NCI-H524 treated with DMSO at 0.1 percent for 48 hours (cell line): ENCODE measurements at places on chromosomes 12 and 14.
A peak's percentile ranks its signal among the peaks of the same experiment; 100 is the strongest.

DNA sequence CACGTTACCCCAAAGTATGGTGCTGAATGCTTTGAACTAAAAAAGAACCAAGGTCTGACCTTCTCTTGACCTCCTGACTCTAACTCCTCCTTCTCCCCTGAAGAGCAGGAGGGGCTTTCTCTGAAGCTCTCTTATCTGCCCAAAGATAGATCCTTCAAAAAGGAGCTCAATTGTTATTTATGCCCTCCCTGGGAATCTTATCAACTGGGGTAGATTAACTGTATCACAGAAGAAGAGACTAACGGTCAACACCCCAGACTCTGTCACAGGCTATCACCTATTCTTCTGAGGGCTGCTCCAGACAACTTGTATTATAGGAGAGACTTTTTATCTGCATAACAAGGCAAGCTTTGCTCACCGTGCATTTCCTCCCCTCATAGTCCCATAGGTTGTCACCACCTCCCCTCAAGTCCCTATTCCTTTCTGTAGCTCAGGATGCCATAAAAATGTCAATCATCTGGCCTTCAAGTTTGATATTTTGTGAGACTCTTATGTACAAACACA, 86.6 kb downstream of the PAPLN start:
- no peak for DNase-seq

GRCh38 chr12:90067791-90068190, 359.2 kb upstream of the ATP2B1 start:
- no peak for DNase-seq

- no peak for DNase-seq
These were observed 816 bp upstream of the SLC8A3 start for GRCh38 chr14:70189456-70190077.

DNA sequence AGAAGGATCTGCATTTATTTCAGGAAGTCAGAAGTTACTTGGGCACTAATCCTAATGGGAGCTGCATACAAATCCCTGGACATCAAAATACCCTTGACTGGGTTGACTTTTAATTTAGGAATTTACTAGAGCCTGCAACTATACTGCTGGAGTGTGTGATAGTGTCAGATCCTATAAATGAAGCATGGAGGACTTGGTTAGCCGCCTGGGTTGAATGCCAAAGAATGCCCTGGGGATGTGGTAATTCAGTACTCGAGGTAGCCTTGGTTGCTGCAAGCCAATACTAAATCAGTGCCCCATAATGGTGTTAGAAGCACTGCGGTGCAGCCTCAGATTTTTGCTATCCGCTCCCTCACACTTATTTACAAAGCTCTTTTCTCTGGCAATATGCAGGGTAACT, 184.9 kb downstream of the CAPZA3 start:
- DNase-seq, result no peak

GRCh38 chr12:104340177-104340576, 36.6 kb downstream of the EID3 start:
- DNase-seq, result no peak

GRCh38 chr12:43965899-43966298, 130.0 kb downstream of the TMEM117 start:
- DNase-seq, result no peak

GRCh38 chr12:19085090-19085489, 44.4 kb upstream of the PLEKHA5 start:
- no peak for DNase-seq

DNA sequence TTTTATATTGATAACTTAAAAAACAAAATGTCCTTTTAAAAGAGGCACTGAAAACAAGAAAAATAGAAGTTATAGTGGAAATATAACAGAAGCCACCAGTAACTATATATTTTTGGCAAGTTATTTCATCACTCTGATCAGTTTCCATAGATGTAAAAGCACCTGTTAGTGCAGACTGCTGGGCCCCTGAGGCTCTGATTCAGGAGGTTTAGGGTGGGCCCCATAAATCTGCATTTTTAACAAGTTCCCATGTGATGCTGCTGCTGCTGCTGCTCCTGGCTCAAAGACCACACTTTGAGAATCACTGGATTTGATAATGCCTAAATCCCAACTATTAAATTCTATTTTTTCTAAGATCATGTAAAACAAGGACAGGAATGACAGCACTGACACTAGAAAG, 251.1 kb downstream of the MED13L start:
- DNase-seq, result no peak

DNA sequence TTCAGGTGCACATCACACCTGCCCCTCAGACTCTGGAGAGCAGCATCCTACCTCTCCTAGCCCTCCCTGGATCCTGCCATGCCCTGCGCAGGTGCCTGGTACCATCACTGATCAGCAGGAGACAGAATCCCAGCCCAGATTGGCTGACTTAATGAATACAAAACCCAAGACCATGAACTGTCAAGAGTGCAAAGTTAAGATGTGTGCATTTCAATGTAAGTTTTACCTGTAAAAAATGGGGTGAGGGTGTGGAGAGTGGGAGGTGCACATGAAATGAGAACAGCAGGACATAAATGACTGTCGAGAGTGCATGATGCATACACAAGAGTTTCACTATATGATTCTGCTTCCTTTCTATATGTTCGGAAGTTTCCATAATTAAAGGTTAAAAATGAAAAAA, 57.9 kb upstream of the GPR68 start:
- no peak for DNase-seq

DNA sequence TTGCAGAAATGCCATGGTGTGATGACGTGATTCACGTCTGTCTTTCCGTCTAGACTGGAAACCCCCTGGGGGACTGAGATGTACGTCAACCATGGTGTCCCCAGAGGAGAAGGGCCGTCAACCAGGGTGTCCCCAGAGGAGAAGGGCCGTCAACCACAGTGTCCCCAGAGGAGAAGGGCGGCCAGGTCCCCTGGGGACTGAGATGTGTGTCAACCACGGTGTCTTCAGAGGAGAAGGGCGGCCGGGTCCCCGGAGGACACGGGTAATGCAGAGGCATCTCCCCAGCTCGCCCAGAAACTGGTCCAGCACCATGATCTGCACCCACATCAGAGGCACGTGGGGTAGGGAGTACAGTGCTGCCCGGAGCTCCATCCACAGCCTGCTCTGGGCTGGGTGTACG, 30.6 kb upstream of the GALNT9 start:
- no peak for DNase-seq

DNA sequence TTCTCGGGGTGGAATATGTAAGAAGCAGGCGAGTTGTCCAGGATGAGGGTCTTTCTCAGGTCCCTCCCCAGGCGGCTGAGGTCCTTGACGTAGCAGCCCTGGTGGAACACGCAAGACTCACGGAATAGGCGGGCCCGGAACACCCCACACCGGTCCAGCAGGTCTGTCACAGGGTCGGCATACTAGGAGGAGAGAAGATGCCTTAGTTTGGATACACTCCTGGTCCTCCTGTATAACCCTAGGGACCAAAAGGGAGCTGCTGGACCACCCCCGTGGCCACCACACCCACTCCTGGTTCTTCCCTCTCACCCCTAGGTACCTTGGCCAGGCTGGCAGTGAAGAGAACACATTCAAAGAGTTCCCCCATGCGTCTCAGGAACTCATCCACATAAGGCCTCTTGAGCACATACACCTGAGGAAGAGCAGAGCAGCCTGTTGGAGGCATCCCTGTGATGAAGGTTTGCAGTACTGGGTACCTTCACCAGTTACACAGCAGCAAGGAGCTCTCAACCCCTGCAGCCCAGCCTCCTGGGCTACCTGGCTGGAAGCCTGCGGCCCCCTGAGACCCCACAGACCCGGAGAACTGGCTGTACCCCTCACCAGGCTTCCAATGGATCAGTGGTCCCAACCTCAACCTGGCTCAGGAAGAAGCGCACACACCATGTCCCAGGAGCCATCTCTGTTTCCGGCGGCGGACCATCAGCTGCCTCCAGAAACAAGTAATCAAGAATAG, 5.5 kb upstream of the AVIL start:
- no peak for DNase-seq

DNA sequence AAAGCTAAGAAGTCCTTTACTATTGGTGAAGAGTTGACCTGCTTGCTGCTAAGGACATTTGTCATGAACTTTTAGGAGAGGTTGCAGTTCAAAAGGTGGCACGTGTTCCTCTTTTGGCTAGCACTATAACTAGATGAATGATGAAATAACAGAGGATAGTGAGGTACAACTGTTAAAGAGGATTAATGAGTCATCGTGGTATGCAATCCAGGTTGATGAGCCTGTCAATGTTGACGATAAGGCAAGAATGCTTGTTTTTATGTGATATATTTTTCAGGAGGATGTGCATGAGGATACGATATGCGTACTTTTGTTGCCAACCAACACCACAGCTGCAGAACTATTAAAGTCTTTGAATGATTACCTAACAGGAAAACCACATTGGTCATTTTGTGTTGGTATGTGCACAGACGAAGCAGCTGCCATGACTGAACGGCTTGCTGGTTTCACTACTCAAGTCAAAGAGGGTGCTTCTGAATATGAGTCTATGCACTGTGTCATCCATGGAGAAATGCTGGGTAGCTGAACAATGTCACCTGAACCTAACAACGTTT, 10.6 kb downstream of the CEP128 start:
- DNase-seq, result no peak

DNA sequence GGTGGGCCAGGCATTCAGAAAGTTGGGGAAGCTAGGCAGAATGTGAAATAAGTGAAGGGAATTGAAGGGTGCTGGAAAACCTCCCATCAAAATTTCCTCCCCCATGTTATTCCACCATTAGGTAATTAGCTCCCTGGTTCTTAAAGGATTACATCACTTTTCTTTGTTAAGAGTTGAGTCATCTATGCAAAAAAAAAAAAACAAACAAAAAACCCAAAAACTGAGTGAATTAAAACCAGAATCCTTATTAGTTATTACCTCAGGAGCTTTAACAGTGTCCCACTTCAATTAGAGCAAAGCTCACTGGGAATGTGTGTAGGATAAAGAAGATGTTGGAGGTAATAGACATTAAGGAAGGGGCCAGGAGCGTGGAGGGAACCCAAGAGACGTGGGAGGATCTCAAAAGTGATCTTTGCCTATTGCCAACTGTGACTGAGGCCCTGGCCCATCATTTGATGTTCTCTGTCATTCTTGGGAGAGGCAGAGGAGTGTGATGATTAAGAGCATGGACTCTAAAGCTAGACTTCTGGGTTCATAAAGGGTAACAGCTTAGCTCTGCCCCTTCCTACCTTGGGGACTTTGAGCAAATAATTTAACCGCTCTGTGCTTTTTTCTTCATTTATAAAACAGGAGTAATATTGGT, 364.7 kb downstream of the APAF1 start:
- no peak for DNase-seq

DNA sequence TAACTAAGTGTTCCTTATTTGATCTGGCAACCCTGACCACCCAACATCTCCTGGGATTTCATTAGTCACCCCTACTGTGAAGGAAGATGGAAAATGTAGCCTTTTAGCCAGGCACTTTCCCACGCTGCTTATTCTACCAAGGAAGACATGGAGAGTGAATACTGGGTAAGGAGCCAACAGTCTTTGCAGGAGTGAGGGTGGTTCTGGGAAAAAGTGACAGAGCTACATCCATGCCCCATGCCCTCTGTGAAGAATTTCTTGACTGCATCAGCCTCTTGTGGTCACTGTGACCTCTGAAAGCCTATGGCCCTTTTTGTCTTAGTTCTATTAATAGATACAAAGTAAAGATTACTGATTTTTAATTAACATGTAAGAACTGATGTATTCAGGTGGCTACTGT, 196.0 kb upstream of the EEA1 start:
- no peak for DNase-seq

- no peak for DNase-seq
These were observed 17.3 kb upstream of the RND1 start for GRCh38 chr12:48882972-48883304.

DNA sequence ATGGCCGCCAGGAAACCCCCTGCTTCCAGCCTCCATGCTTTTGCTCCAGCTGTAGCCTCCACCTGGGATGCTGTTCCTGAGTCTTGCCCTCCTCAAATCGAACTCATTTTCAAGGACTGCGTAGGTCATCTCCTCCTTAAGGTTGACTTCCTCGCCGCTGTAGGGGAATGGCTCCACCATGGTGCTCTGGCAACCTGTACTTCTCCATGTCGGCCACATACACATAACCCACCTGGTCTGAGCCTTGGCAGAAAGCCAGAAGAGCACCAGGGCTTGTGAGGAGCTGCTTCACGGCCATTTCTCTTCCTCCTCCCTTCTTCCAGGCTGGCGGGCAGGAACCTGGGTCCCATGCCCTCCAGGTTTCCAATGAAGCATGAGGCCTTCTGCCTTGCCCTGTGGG, 36.7 kb upstream of the BEGAIN start:
- no peak for DNase-seq

- no peak for DNase-seq
These were observed 22.9 kb downstream of the FBXW8 start for GRCh38 chr12:116933512-116934246.

GRCh38 chr12:65372574-65372973, 94.1 kb downstream of the MSRB3 start:
- DNase-seq, result no peak

- DNase-seq, result peak; percentile 67
These were observed 645 bp downstream of the FOXA1 start for GRCh38 chr14:37594238-37594970.

GRCh38 chr14:92684801-92685560, 63.4 kb downstream of the LGMN start:
- no peak for DNase-seq

DNA sequence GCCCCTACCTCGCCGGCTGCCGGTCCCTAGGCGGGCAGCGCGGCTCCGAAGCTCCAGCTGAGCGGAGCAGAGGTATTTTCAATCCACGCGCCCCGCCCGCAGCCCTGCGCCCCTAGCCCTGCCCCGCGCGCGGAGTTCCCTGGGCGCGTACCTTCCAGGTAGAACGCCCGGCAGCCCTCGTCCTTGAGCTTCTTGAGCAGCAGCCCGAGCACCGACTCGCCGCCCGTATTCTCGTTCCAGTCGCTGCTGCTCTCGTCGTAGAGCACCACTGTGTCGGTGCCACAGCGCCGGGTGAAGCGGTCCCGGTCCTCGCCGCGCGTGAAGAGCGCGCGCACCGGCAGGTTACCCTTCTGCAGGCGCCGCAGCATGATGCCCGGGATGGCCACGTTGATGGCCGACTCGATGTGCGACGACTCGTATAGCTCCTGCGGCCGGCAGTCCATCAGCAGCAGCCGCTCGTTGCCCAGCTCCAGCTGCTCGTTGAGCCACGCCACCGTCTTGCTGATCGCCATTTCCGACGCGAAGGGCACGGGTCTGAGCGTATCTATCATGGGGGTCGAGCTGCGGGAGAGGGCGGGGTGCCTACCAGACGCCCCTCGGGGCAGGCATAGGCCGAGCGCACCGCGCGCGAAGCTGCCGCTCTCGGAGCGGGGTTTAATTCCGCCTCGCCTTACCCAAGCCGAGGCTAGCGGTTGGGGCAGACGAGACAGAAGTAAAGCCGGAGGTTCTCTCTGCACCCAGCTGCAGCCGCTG, 636 bp downstream of the DUSP6 start:
- DNase-seq, result no peak

- no peak for DNase-seq
These were observed 44.9 kb downstream of the LIN7A start for GRCh38 chr12:80892597-80893445.

- no peak for DNase-seq
These were observed 429.8 kb upstream of the PDE3A start for GRCh38 chr12:19938491-19938890.
